ENCODE measurements at places on chromosomes 5 and 9. TPM values are rescaled to one million over a fixed set of nuclear protein-coding genes. Genes with fewer than 3 reads are reported as not detected.

DNA sequence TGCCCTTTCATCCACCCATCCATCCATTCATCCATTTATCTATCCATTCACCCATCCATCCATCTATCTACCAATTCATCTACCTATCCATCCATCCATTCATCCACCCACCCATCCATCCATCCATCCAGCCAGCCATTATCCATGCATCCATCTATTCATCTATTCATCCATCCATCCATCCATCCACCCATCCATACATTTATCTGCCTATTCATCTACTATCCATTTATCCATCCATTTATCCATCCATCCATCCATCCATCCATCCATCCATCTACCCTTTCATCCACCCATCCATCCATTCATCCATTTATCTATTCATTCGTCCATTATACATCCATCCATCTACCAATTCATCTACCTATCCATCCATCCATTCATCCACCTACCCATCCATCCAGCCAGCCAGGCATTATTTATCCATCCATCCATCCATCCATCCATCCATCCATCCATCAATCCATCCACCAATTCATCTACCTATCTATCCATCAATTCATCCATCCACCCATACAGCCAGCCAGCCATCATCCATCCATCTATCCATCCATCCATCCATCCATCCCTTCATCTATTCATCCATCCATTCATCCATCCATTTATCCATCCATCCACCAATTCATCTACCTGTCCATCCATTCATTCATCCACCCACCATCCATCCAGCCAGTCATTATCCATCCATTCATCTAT is 10.2 kb downstream of the COL27A1 start:
- no peak for DNase-seq

Gene SLCO6A1
- not detected for total RNA-seq

Gene RAB3C
- 0.17 TPM for total RNA-seq

Gene TAF11L10
- not detected for total RNA-seq

Gene FBXL7
- total RNA-seq = 23.1 TPM

DNA sequence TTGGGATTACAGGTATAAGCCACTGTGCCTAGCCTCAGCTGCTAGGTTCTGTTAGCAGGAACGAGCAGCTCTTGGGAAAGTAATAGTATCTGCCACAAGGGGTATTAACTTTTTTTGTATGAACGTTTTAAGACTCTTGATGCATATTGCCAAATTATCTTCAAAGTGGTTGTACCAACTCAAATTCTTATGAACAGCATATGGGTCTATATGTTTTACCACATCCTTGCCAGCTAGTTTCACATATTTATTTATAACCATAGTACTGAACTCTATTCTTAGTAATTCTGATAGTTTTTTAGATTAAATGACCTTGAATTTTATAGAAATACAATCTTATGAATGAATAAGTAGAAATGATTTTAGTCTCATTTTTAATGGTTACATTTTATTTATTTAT is 80.9 kb downstream of the HSPA4 start:
- DNase-seq = no peak

DNA sequence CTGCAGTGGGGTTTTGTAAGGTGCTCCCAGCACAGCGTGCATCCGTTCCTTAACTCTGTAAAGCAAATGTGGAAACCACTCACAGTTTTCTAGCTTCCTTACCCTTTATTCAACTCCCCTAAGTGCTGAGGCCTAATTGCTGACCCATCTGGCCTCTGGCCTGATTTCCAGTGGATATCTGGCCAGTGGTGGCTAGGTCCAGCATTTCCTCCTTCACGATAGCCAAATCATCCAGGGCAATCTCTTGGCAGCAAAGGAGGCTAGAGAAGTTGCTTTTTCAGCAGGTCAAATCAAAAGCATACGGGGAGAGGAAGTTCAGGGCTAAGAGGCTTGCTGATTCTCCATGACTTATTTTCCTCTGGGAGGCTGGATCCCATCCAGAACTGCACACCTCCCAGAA is 286.3 kb upstream of the VLDLR start:
- DNase-seq = peak; percentile 2

Gene ADRB2
- 11.7 TPM for total RNA-seq

Gene EXOC3
- total RNA-seq = 52.1 TPM

- no peak for DNase-seq
Observed at GRCh38 chr9:111039231-111039906, 1.1 kb upstream of the LPAR1 start.

GRCh38 chr5:136202469-136203205 is 9.7 kb upstream of the SMIM32 start:
- no peak for DNase-seq

Gene PIP5K1B
- total RNA-seq = not detected

- DNase-seq = no peak
Observed at GRCh38 chr9:2465516-2465915, 156.1 kb upstream of the VLDLR start.

- no peak for DNase-seq
Observed at GRCh38 chr5:31131381-31131891, 62.0 kb upstream of the CDH6 start.

DNA sequence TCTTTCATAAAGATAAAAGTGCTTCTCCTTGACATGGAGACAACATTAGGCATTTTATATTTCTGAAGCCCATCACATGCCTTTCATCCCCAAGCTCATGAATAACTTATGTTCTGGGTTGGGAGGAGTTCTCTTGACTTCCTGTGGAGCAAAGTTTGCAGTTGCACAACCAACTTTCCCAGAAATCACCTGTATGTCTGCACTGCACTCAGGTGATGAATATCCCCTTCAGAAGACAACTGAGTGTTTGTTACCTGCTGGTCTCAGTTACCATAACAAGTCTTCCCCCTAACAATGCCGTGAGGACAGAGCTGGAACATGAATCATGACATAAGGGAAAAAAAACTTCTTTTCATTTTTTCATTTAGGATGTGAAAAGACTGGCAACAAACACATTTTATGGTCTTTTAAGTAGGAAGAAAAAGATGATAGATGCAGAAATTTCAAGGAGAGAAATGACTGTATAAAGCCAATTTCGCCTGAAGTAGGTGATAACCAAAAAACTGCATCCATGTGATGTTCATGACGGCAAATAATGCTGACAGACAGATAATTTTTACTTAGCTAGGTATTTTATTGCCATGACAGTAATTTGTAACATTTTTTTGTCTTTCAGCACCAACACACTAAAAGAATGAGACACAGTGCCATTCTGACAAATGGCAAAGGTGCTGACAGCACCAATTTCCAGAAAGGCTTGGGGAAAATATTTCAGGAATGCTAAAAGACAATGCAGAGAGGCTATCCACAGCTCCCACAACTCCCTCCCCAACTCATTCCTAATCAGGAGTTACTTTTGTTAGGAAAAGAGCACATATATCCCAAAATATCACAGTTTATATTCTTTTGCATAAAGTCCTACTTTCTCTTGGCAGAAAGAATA is 656.3 kb downstream of the PRELID2 start:
- DNase-seq = no peak

DNA sequence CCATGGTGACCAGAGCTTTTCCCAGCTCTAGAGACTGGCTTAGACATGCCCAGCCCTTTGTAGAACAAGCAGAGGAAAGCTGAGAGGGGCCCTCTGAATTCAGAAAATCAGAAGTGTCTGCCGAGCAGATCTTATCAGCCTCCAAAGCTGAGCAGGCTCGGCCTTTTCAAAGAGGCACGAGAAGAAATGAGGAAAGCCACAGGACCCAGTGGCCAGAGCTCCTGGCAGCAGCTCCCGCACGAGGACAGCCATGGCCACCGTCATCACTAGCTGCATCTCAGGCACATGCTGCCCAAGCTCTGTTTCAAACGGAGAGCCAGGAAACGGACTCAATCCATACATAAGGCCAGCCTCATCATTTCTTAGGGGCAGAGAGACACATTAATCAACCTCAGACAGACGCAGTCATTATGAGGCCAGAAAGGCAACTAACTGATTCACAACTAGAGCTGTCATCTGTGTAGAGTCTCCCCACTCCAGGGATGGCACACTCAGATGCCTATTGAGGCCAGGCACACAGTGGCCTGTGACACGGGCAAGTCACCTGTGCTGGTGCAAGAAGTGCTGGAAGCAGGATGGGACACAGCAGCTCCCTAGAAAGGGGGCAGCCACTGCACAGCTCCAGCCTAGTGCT is 194.7 kb downstream of the FRMD3 start:
- DNase-seq = no peak

- no peak for DNase-seq
Observed at GRCh38 chr9:126504977-126505455, 108.7 kb upstream of the LMX1B start.

Gene TNC
- total RNA-seq = 1.8 TPM

GRCh38 chr9:33263131-33264002 is 1.1 kb downstream of the BAG1 start:
- DNase-seq = peak; percentile 74

DNA sequence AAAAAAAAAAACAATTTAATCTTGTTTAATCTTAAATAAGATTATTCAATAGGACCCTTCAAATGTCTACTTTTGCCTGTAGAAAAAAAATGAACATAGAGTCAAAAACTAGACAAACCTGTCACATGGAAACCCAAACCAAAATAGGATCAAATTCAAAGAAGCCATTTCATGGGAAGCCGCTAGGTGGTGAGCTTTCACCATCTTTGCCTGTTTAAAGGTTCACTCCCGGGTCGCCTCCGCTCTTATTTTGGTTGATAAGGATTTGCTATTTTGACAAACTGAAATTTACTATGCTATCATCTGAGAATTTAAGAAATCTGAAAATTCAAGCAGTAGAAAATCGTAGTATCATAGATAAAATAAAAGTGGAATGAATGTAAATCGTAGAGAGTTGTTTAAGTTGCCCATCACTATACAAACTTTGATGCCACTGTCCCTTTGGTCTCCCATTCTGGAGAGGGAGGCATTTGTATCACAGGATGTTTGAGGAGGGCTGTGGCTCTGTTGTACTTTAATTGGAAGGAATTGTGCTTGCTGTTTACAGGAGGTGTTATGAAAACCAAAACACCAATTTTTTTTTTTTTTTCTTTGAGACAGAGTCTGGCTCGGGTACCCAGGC is 43.5 kb upstream of the DNAH5 start:
- peak; percentile 80 for DNase-seq

DNA sequence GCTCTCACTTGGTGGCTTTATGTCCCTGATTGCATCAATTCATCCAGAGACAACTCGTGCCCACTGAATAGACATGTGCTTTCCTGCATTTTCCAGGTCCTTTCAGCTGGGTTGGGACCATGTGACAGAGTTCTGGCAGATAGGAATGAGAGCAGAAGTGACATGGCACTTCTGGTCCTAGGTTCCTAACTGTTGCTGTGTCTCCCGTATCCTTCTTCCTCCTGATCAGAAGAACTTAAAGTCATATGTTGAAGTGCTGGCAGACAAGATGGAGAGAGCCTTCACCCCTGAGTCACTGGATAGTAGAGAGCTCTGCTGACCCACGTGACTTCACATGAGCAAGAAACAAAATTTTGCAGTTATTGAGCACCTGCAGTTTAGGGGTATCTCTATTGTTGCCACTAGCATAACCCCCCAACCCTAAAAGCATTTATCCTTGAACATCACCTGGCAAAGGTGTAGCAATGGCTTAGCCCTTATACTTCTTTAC is 80.0 kb downstream of the NREP start:
- DNase-seq = no peak

Gene TAF11L11
- total RNA-seq = not detected
